ENCODE measurements at places on chromosomes 13 and 19.

DNA sequence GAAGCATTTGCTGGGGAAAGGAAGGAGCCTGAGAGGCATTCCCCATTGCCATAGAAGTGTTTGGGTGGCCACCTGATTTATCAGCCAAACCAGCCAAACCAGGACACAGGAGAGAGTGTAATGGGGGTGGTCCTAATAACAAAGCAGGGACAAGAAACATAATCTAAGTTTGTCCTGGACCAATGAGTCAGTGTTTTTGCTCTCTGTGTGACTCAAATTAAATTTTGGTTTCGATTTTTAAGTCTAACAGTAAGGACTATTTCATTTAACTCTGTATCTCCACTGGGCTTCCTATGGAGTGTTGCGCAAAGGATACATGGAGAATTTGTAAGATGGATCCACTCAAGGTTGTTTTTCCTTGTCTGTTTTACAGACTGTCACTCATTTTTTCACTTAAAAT, 19.5 kb upstream of the TRPC4 start:
- H3K4me1 ChIP-seq, result no peaks in the 10 kb centered on the region
- no peak for DNase-seq

DNA sequence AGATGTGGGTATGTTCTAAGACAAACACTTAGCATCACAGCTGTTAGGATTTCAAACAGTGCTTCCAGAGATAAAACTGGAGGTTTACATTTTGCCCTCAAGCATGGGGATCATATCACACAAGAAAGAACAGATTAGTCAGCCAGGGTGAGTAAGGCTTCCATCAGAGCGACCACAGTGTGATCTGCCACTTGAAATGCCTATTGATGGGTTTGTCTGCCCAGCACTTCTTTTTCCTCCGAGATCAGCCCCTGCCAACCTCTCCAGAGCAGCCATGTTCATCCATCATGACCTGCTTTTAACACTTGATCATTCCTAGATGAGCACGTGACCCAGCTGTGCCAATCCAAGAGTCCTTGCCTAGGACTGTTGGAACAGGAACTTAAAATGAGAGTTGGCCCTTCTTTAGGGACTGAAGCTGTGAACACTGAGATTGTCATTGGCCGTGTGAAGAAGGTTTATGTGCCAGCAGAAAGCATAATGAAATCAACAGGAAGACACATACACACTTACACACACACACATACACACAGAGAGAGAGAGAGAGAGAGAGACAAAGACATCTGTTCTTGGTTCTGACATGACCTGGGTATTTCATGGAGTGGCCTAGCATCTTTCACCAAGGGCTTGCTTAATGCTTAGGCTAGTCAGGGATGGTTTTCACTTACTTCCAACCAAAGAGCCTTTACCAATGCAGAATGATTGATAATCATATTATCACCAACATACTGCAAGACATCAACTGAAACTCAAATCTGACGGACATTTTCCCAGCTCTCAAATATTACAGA, 5.2 kb upstream of the CEBPG start:
- H3K4me1 ChIP-seq, result no peaks in the 10 kb centered on the region
- no peak overlapping the region for H3K4me3 ChIP-seq
- DNase-seq, result no peak
- H3K27ac ChIP-seq, result no peak overlapping the region

DNA sequence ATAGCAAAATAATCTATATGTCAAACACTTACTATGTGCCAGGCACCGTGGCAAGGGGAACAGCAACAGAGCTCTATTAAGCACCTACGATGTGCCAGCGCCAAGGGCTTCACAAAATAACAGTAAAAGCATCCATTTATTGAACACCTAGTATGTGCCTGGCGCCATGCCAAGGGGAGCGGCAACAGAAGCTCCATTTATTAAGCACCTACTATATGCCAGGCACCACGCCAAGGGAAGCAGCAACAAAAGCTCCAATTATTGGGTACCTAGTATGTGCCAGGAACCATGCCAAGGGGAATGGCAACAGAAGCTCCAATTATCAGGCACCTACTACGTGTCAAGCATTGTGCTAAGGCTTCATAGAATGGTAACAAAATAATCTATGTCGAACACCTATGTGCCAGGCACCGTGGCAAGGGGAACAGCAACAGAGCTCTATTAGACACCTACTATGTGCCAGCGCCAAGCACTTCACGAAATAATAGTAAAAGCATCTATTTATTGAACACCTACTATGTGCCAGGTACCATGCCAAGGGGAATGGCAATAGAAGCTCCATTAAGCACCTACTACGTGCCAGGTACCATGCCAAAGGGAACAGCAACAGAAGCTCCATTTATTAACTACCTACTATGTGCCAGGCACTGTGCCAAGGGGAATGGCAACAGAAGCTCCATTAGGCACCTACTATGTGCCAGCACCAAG, 107.7 kb downstream of the PTPRS start:
- H3K27me3 ChIP-seq, result peaks cover 24% of the 10 kb centered on the region
- no peaks in the 10 kb centered on the region for H3K36me3 ChIP-seq
- no peak overlapping the region for H3K27ac ChIP-seq

- no peaks in the 10 kb centered on the region for H3K4me1 ChIP-seq
- no peak overlapping the region for H3K27ac ChIP-seq
- H3K4me3 ChIP-seq, result no peak overlapping the region
- no peak for DNase-seq
- H3K36me3 ChIP-seq, result no peaks in the 10 kb centered on the region
These were observed 321.1 kb upstream of the EDNRB start for GRCh38 chr13:78239714-78240113.

DNA sequence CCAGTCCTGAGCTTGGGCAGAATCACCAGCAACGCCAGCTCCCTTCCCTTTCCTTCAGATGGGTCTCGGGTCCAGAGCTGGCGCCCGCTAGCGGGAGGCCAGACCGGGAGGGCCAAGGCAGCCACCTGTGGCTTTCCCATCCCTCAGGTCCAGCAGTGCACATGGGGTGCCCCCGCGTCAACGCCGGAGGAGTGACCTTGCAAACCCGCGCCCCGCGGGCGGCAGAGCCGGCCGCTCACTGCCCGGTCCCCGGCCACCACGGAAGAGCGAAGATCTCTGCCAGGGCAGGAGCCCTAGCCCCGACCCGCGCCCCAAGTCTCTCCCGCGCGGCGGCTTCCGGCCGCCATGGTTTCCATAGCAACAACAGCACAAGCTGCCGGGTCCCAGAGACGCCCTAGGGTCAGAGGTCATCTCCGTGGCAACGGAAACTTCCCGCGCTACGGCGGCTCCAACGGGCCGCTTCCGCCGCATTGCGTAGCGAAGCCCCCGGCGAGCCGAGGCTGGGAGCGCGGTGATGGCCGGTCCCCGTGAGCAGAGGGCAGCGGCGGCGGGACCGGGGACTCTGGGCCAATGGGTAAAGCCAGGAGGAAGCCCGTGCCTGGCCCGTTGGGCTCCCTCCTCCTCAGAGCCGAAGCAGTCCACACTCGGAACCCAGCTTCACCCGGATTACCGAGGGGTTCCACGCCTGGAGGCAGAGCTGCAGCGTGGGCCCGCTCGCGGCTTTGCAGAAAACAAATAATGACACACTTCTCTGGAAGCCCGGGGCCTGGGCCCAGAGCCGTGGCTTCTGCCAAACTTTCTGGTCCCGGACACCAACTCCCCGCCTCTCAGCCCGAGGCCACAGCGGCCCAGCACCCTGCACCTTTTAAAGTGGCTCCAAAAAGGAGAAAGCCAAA, 7.4 kb downstream of the FGF14 start:
- peak overlapping the region; percentile 88 for H3K4me3 ChIP-seq
- DNase-seq, result peak; percentile 94
- H3K27me3 ChIP-seq, result peaks cover 20% of the 10 kb centered on the region
- peaks cover 5% of the 10 kb centered on the region for H3K36me3 ChIP-seq

- peaks cover 39% of the 10 kb centered on the region for H3K27me3 ChIP-seq
- H3K27ac ChIP-seq, result no peak overlapping the region
- no peak for DNase-seq
- H3K36me3 ChIP-seq, result no peaks in the 10 kb centered on the region
These were observed 4.7 kb upstream of the CYP4F3 start for GRCh38 chr19:15636026-15636425.

DNA sequence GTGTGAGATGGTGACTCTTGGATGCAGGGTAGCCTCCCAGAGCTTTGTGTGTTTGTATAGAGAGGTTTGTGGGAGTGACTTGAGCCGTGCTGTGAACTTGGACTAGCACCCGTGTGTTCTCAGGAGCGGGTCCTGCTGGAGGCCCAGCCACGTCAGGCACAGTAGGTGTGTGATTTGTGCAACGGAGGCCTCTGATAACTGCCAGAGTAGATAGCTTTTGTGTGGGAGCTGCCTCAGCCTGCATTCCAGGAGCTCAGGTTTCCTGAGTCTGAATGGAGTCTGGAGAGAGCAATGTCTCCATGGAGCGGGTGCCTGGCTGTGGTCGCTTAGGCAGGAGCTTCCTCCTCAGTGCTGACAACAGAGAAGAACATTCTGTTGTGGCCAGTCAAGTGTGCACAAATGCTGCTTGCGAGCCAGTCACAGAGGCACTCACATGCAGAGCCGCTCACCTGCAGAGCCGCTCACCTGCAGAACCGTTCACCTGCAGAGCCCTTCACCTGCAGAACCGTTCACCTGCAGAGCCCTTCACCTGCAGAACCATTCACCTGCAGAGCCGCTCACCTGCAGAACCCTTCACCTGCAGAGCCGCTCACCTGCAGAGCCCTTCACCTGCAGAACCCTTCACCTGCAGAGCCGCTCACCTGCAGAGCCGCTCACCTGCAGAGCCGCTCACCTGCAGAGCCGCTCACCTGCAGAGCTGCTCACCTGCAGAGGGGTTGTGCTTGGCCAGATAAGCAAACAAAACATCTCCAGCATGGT, 32.6 kb downstream of the TFDP1 start:
- no peak overlapping the region for H3K27ac ChIP-seq
- H3K4me1 ChIP-seq, result no peaks in the 10 kb centered on the region
- H3K4me3 ChIP-seq, result no peak overlapping the region
- H3K27me3 ChIP-seq, result no peaks in the 10 kb centered on the region
- peaks cover 12% of the 10 kb centered on the region for H3K36me3 ChIP-seq

DNA sequence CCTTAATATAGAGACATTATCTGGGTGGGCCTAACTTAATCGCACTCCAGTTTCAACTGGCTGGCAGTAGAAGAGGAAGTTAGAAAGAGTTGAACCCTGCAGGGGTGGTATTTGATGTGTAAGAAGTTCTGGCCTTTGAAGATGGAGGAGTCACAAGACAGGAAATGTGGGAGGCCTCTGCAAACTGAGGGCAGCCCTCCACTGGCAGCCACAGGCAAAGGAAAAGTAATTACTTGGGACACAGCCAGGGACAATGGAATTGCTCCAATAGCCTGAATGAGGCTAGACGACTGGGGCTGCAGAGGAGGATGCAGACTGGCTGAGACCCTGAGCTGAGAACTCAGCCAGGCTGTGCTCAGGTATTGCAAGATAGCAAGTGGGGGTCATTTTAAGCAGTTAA, 703.3 kb upstream of the ARGLU1 start:
- H3K27me3 ChIP-seq, result no peaks in the 10 kb centered on the region
- no peak overlapping the region for H3K4me3 ChIP-seq
- H3K27ac ChIP-seq, result no peak overlapping the region

- peaks cover 47% of the 10 kb centered on the region for H3K36me3 ChIP-seq
- no peaks in the 10 kb centered on the region for H3K27me3 ChIP-seq
These were observed 9.4 kb downstream of the SAMD4B start for GRCh38 chr19:39351537-39352064.

DNA sequence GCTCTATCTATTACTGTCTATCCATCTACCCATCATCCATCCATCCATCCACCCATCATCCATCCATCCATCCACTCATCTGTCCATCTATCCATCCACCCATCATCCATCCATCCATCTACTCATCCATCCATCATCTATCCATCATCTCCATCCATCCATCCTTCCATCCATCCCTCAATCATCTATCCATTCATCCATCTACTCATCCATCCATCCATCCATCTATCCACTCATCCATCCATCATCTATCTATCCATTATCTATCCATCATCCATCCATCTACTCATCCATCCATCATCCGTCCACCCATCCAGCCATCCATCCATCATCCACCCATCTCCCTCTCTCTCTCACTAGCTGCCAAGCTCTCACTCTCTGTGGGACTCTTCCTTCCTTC, 13.1 kb upstream of the TIMM13 start:
- H3K4me3 ChIP-seq, result no peak overlapping the region
- no peak for DNase-seq

DNA sequence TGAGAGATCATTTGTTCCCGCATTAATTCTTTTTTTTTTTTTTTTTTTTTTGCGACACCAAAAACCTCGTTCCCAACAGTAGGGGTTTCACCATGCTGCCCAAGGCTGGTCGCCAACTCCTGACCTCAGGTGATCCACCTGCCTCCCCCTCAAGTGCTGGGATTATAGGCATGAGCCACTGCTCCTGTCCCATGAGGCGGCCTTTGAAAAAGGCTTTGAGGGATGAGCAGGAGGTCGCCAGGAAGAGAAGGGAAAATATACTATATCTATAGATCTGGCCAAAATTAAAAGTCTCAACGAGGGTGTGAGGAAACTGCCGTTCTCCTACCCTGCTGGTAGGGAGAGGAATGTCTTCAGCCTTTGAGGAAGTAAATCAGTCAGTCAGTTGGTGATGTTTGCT, 26.2 kb downstream of the ZNF473 start:
- H3K27ac ChIP-seq, result peak overlapping the region; percentile 49
- peak overlapping the region; percentile 85 for H3K4me3 ChIP-seq
- no peaks in the 10 kb centered on the region for H3K27me3 ChIP-seq
- peaks cover 12% of the 10 kb centered on the region for H3K36me3 ChIP-seq

DNA sequence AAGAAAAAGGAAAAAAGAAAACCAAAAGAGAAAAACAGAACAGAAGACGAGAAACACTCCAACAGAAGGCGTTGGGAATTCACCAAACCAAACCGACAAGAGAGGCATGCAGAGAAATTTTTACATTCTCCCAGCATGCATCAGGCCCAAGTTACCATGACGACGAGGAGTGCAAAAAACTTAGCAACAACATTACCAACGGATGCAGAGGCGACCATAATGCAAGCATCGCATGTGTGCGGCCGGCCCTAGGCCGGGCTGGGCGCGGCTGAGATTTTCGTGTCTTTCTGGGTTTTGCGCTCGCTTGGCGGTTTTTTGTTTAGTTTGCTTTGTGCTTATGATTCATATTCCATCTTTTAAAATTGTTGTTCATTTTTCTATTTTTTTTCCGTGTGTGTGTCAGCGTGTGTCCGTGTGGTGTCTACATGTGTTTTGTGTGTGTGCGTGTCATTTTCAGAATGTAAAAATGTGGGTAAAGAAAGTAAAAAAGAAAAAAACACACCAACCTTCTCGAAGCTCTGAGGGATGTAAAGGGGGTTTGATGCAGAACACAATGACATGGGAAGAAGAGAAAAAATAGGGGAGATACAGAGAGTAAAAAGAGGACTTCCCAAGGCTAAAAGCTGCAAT, 84.9 kb downstream of the PTPRS start:
- H3K36me3 ChIP-seq, result no peaks in the 10 kb centered on the region
- no peak overlapping the region for H3K27ac ChIP-seq
- H3K4me1 ChIP-seq, result no peaks in the 10 kb centered on the region
- peaks cover 7% of the 10 kb centered on the region for H3K27me3 ChIP-seq

GRCh38 chr19:6413291-6413690, 11.3 kb downstream of the KHSRP start:
- peaks cover 46% of the 10 kb centered on the region for H3K36me3 ChIP-seq
- H3K4me3 ChIP-seq, result no peak overlapping the region
- H3K4me1 ChIP-seq, result no peaks in the 10 kb centered on the region
- no peaks in the 10 kb centered on the region for H3K27me3 ChIP-seq
- no peak for DNase-seq
